ENCODE measurements at places on chromosomes 1 and 21.

GRCh38 chr1:6329851-6330250 is 63.7 kb downstream of the ACOT7 start:
- no peak for DNase-seq

DNA sequence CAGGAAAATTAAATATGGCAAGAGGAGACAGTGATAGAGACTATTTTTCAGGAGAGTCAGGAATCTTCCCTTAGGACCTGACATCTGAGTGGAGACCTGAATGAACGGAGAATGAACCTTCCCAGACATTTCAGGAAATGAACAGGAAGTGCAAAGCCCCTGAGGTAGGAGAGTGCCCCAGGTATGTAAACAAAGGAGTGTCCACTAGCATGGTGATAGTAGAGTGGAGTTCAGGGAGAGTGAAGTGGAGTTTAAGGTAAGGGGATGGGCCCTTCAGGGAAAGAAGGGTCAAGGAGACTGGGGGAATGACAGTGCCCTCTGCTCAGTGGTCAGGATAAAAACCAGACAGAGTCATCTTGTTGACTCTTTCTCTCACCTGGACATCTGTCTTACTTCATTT is 19.3 kb downstream of the MYBPH start:
- no peak for DNase-seq

- DNase-seq = no peak
Observed at GRCh38 chr1:97488530-97488929, 432.3 kb downstream of the DPYD start.

DNA sequence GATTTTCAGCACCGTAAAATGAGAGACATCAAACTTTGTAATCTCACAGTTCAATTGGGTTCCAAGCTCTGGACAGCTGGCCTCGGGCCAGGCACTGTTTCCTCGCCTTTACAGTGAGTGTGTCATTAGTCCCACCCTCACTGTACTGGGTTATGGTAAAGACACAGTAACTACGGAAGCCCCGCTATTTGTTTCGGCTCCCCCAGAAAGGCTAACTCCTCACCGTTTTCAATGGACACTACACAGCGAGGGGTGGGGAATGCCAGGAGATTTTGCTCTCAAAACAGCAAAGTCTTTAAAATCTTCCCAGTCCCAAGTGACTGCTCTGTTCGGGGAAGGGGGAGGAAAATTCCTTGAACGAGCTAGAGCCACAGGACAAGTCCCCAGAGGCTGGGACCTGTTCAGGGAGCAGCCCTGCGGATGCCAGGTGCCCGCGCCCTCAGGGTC is 757 bp upstream of the SPSB1 start:
- no peak for DNase-seq

DNA sequence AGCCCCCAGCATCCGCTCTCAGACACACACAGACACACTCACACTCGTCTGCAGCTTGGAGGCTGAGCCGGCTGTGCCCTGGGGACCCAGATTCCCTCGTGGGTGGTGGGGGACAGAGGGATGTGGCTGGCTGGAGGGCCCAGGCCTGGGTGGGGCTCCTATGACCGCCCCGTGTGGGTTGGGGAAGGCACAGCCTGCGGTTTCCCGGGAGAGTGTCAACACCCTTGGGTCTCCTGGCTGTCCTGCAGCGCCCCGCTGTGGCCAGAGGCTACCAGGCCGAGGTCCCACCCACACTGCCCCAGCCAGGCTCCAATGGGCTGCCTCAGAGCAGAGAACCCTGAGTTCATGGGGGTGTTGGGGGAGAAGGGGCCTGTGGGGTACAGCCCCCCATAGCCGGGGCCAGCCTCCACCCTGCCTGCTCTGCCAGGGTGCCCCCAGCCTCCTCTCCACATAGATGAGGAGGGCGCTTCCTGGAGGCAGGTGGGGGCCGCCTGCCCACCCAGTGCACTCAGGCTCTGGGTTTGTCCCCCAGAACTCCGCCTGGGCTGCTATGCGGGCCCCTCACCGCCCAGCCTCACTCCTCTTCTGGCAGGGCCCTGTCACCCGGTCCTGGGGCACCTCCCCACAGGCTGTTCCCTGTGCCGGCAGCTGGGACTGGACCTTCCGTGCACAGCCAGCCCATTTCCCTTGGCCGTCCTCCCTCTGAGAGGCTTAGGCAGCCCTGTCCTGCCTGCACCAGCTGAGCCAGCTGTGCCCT is at the start of gene TTC34:
TTC34 (minus strand) TSS at position 159 of the 757 bp plus-strand sequence. CDS start 866 bp downstream, outside the sequence.
- no peak for DNase-seq

- DNase-seq = no peak
Observed at GRCh38 chr1:226410958-226411357, 3.1 kb upstream of the PARP1 start.

GRCh38 chr1:9207715-9208114 is 26.9 kb upstream of the H6PD start:
- no peak for DNase-seq

DNA sequence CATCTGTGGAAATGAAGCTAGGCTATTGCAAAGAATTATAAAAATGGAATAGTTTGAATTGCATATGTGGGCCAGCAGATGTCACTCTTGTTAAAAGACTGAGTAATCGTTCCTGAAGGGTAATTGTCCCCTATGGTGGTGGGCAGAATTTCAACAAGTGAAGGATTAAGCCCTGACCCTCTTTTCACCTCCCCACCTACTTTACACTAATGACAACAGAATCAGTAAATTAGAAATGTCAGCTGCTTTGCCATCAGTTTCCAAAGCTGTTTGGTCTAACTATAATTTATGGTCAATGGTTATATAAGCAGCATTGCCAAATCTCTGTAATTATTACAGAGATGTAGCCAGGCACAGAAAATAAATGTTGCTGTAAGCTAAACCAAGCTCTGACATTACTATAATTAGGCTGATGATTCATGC is 898.6 kb downstream of the AMY1C start:
- no peak for DNase-seq

DNA sequence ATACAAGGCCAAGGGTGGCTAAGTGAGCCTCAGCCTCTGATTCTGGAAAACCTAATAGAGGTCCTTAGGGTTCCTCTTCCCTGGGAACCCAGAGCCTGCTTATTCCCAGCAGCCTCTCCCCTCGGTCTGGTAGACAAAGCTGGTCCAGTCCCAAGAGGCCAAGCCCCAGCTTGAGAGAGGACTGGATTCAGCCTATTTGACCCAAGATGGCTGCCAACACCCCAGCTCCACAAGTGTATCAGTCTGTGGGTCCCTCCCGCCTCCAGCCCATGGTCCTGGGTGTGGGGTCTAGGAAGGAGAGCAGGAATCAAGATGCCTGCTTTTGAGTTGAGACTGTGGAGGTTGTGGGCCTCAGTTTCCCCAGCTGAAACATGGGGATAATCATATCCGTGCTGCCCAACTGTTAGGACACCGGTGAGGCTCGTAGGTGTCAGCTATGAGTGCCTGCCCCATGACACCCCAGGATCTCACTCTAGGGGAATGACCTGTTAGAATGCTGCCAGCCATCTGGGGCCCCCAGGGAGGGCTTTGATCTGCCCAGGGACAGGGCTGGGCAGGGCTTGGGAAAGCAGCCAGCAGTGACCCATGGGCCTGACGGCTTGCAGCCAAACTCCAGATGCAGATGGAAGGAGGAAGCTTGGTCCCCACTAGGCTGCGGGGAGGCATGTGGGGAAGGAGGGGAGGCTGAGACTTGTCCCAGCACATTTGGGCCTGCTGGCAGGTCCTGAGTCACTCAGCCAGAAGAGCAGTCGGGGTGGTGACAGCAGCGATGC is 45.4 kb downstream of the NUAK2 start:
- DNase-seq = no peak

- DNase-seq = no peak
Observed at GRCh38 chr1:161241682-161242081, 3.7 kb upstream of the NR1I3 start.

DNA sequence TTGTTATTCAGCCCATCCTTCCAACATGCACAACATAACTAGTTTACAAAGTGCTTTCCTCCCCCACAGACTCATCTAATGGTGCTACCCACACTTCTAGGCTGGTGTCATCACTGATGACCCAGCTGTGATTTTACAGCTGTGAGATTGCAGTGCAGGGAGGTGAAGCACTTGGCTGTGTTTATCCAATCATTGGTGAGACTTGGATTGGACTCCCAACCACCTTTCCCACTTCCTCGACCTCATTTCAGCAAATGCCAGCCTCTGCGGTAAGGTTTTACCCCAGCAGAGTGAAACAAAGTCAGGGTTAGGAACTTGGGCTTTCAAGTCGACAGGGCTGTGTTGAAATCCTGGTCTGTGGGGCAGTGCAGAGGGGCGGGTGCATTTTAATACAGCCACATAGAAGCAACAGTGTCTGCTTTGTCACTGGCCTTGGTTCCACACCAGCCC is 22.1 kb downstream of the ECHDC2 start:
- DNase-seq = no peak

DNA sequence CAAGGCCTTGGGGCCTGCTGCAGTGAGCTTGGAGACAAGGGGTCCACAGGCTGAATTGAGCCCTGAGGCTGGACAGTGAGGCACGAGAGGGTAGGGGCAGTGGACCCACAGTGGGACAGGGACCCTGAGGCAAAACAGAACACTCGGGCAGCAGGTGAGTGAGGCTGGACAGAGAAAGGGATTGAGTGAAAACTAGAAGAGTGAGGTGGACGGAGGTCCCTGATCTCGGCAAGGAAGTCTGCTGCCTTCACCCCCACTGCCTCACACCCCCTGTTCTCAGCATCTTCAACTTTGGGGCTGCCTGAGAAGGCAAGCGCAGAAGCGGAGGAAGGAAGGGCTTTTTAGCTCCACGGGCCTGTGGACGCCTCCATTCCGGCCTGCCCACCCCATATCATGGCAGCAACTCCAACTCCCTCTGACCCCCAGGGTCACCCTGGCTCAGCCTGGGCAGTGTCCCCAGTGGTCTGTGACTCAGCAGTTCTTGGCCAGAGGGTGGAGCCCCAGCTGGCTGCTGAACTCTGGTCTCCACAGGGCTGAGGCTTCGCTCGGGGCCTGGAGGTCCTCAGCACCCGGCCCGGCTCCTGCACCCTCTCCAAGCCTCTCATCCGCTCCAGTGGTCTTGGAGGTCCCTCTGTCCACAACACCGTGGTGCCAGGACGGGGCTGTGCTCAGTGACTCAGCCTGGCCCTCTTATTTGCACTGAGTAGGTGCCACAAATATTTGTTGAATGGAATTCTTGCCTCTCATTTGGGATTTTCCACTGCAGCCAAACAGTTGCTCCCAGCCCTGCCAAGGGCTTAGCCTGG is 60.0 kb upstream of the EPS8L3 start:
- DNase-seq = no peak

DNA sequence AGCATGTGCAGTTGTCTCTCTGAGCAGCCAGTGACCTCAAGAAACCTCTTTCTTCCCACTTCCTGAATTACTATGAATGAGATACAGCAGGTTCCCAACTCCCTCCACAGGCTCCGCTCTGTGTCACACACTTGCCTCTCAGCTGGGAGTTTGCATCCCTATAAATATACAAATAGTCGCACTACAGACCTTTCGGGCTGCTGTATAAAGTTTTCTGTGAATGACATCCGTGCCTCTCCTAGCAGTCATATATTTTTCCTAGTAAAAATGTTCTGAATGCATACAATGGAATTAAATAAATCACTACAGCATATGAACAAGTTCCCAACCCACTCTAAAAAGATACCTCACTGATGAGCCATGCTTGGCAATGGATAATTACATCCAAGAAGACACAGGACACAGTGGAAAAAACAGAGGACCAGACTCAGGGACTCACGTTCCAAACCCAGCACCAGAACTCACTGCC is 66.8 kb downstream of the CAPZB start:
- DNase-seq = no peak

DNA sequence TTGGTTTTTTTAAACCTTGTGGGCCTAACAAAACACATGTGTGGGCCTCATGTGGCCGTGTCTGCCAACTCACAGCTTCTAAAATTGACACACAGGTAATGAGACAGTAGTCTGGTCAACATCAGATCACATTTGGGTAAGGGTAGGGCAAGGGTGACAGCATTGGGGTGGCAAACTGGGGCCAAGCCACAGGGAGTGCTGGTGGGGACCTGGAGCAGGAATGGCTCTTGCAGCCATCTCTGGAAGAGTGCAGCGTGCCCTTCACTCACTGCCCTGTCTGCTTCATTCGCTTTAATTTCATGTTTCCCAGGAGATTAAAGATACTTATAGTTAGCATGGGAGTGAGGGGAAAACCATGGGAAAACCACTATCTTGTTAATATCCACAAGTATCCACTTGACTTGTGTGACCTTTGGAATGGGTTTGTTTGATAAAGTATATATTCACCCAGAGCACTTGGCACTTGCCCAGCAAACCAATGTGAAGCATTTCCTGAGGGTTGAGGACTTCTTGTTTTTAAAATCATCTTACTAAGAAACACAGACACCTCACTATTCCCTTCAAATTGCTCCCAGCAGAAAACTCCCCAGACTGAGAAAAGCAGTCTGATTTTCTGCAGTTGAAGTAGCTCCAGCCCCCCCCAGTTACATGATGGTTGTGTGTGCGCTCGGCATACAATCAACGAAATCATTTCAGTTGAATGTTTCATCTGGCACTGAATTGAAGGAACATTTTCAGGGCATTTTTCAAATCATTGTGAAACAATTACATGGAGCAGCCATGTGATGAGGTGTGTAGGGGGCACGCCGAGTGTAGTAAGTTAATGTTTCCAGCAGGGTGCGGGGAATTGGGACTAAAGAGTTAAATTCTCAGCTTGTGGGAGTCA is 175.7 kb downstream of the VPS13D start:
- DNase-seq = no peak

- DNase-seq = no peak
Observed at GRCh38 chr1:53465023-53465957, 6.1 kb downstream of the DMRTB1 start.

- DNase-seq = no peak
Observed at GRCh38 chr21:45739218-45740087, 95.9 kb downstream of the PCBP3 start.

- DNase-seq = no peak
Observed at GRCh38 chr1:65079941-65080340, 68.1 kb upstream of the AK4 start.

GRCh38 chr1:116836099-116836498 is 73.6 kb upstream of the PTGFRN start:
- DNase-seq = no peak

- DNase-seq = no peak
Observed at GRCh38 chr21:28196981-28197380, 795.7 kb downstream of the LTN1 start.

DNA sequence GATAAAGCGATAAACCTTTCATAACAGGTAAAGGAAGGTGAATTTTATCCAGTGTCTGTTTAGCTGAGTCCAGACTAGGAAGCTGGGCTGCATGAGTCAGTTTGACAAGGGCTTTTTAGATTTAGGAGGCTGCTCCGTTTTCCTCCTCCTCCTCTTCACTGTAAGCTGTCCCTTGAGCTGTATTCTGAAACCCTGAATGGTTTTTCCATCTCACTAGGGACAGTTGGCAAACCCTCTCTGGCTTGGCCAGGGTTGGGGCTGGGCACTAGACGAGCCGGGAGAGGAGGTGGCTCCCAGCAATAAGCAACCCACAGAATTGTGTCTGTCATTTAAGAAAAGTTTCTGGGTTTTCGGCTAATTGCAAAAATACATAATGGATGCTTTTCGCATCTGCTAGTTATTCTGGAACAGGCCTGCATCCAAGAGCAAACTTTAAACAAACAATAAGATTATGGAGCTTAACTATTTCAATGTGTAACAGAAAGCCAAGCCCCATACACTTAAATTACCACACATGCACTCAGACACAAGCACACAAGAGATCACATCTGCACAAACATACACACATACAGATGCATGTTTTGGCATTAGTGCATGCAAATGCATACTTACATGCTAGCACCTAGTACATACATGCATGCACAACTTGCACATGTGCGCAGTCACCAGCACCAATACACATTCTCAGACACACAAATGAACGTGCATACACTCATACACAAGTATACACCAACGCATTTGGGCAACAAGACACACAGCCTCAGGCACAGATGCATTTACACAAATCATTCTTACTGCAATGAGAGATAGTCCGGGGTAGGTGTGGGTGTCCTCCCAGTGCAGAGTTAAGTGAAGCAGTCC is 27.8 kb upstream of the FOXE3 start:
- no peak for DNase-seq

- DNase-seq = no peak
Observed at GRCh38 chr1:224996266-224996665, 66.8 kb downstream of the DNAH14 start.
